SIG-M5 (cell line): ENCODE measurements at places on chromosomes 5 and 9.

GRCh38 chr5:139814704-139815280 is 19.2 kb downstream of the PSD2 start:
- DNase-seq = no peak

GRCh38 chr5:31165729-31166128 is 27.8 kb upstream of the CDH6 start:
- no peak for DNase-seq

DNA sequence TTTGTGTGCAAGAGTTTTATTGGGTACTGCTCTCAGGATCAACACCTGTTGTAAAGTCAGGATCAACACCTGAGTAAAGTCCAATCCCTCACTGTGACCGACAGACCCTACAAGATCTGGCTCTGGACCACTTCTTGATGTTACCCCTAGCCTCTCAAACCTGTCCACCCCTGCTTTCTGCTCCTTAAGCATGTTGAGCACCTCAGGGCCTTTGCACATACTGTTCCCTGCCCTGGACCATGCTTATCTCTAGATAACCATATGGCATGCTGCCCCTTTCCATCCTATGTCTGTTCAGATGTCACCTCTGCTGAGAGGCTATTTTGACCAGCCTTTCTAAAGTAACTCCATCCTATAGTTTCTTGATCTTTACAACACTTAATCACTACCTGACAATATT is 269.6 kb downstream of the SMARCA2 start:
- no peak for DNase-seq

DNA sequence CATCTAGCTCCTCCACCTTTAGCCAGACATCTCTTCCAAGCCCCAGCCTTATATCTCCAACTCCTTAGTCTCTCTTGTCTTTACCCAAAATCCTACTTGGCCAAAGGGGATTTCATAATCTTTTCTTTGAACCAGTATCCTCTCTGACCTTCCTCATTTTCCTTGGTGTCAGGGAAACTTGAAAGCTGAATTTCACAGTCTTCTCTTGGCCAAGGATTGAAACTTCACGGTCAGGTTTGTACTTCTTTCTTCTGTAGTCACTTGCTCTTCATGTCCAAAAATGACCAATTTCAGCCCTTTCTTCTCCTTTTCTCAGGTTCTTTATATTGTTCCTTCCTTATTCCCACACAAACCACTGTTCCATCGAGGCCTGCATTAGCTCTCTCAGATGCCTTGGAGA is 473.7 kb upstream of the KLF4 start:
- DNase-seq = no peak

DNA sequence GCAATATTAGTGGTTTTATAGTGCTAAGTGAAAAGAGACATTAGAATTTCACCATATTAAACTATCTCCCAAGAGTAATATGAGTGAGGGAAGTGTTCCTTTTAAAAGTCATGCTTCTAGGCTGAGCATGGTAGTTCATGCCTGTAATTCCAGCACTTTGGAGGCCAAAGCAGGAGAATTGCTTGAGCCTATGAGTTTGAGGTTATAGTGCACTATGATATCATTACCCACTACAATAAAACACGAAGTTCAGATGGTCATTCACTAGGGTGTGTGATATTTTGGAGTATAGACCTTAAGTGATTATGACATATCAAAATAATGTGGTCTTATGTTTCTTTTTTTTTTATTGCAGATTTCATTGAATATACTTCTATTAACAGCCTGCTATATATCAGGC is 6.7 kb downstream of the KIF2A start:
- no peak for DNase-seq

GRCh38 chr5:118301696-118302095 is 686.7 kb downstream of the DTWD2 start:
- no peak for DNase-seq

- DNase-seq = no peak
Observed at GRCh38 chr5:87916320-87916719, 352.3 kb downstream of the TMEM161B start.

- no peak for DNase-seq
Observed at GRCh38 chr5:115186794-115187193, 17.1 kb upstream of the TRIM36 start.

DNA sequence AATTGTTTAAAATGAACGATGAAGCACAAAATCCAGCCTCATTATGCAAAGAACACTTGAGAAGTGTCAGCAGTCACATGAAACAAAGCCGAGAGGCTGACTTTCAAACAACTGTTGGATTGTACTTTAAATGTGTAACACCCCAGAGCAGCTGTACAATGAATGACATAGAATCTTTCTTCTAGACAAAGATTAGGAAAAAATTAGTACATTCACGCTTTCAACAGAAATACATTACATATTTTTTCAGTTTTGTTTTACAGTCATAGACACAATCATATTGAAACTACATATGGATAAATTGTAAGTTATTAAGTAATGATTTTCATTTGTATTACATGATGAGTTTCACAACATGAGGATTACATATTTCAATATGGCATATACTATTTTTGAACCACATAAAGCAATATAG is 10.6 kb upstream of the AGXT2 start:
- no peak for DNase-seq

- DNase-seq = no peak
Observed at GRCh38 chr5:622359-622758, 10.2 kb downstream of the CEP72 start.

GRCh38 chr9:137685741-137686420 is 67.1 kb downstream of the EHMT1 start:
- DNase-seq = no peak

DNA sequence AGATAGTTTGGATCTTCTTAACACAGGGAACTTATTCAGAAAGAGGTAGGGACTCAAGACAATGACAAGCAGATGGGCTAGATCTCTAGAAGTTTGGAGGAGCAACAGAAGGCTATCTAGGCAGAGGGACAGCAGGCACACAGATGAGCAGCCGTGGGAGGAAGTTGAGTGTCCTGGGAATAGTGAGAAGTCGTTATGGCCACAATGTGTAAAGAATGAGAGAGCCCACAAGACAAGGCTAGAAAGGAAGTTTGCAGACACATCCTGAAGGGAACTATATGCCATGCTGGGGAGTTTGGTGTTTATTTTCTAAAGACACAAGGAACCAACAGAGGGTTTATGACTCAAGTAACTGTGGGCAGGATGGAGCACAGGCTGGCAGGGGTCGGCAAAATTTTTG is 160.6 kb downstream of the PALM2AKAP2 start:
- DNase-seq = no peak

DNA sequence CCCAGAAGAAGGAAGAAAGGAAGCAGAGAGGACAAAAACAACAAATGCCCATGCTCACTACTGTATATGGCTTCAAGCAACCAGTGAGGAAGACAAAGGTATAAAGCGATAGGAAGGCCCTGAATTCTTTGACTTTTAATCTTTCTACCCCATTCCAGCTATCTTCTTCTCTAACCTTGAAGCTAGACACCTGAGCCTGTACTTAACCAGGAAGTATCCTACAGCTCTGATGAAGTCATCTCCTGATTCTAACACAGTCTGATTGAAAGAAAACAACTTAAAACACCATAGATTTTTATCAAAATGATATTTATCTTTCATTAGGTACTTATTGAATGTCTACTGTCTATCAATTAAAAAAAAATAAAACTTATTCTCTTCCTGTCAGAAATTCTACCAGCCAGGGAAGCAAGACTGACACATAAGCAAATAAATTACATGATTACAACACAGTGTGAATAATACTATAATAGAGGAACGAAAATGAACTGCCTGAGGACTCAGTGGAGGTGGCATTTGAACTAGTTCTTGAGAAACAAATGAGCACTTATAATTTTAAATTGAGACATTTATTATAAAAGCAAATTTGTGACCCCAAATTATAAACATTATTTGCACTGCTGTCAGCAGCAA is 123.3 kb upstream of the ELL2 start:
- DNase-seq = no peak

DNA sequence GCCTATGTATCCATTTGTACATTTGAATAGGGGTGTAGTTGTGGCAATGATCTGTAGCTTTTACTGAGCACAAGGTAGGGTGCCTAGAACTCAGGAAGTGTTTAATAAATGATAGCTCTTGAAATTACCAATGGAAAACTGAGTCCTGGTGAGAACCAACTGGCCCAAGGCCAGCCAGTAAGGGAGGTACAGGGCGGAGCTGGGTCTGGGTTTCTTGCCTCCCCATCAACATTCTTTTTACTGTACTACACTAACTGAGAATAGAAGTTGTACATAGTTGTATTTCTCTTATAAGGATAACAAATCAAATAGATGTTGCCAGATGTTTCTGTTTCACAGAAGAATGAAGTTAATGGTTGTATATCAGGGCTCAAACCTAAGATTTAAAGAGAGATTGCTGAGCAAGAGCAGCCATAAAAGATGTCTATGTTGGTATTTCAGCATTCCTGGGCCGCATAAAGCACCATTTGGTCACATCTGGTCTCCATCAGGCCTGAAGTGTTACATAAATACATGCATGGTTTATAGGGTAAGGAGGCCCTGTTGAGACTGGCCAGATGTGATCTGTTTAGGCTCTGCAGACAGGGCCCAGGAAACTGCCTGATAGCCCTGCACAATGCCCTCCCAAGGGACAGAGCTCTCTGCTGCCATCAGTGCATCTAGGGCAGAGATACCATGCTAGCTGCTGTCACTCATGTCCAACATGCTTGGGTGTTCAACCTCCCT is 210.5 kb downstream of the NXNL2 start:
- DNase-seq = no peak

DNA sequence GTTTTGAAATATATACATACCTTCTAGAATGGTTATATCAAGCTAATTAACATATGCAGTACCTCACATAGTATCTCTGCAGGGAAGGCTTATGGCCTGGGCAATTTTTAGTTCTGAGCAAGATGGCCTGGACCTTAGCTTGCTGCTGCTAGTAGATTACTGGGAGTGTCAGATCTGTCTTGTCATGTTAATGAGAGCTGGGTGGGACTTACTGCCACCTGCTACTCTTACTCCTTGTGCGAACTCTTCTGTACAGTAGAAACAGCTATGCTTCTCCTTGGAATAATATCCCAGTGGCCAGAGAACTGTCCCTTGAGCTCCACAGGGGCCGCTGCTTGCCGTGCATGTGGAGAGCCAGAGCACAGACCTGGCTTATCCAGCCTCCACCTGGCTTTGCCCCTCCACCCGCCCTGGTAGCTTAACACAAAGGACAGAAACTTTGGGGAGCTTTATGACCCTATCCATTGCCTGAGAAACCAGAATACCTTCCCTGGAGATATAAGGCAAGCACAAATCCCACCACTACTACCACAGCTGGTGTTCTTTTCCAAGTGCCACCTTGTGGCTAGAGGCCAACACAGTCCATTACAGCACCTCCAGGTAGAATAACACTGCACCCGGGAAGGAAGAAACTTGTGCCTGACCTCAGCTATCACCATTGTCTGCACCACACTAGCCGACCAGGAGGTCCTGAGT is 74.4 kb upstream of the RUSC2 start:
- no peak for DNase-seq

DNA sequence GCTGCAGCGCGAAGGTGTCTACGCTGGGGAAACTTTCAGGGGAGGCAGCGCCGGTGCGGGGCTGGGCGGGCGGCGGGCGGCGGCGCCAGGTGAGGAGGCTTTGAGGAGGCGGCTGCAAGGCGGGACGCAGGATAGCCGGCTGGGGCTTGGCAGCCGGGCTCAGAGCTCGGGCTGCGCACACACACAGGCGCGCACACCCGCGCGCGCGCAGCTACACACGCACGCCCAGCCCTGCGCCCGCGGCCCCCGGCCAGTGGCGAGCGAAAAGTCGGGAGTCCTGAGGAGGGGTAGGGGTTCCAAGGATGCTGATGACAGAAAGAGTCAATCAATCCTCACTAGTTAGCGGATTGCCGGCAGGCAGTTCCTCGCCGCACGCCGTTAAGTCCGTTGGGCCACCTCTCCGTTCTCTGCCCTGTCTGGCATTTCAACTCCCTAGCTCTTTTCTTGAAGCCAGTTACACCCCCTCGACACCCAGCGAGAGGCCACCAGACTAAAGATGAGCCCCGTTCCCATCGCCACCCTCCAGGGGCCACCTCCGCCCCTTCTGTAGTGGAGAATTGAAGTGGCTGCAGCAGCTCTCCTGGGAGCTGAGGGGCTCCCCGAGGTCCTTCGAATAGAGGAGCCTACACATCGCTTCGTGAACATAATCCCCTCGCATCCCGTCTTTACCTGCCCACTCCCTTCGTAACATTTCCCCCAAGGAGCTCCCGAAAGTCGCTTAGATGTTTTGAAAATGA is 1640.3 kb upstream of the C9orf72 start:
- DNase-seq = no peak

GRCh38 chr5:39423331-39423751 is 1.4 kb downstream of the DAB2 start:
- no peak for DNase-seq

DNA sequence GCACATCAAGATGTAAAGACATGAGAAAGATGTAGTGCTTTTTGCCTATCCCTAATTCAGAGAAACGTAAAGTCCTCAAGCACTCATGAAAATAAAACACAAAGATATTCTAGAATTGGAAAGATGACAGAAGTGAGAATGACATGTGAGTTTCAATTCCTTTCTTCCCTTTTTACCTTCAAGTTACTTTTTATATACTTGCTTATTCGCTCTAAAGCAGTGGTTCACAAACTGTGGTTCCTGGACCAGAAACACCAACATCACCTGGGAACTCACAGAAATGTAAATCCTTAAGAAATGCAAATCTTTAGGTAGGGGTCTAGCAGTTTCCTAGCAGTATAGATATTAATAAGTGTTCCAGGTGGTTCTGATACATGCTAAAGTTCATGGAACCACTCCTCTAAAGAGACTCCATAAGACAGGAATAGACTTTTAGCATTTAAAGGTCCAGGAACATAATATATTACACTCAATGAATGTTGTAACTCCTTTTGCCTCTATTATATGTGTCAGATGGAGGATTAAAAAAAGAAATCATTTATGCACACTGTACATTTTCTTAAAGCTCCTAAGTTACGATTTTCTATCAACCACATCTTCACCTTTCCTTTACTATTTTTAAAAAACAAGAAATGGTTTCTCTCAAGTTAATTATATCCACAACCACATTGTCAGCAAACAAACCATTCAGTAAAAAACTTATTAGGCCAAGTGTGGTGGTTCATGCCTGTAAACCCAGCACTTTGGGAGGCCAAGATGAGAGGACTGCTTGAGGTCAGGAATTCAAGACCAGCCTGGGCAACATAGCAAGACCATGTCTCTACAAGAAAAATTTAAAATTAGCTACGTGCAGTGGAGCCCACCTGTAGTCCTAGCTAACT is 39.9 kb downstream of the ERP44 start:
- no peak for DNase-seq
